ENCODE measurements at places on chromosomes 16 and 17. TPM values are rescaled to one million over a fixed set of nuclear protein-coding genes. Genes with fewer than 3 reads are reported as not detected.

- DNase-seq: no peak
Observed at GRCh38 chr17:79921411-79922115, 82.3 kb upstream of the CBX4 start.

GRCh38 chr16:4868026-4868425 is 20.7 kb downstream of the UBN1 start:
- no peak for DNase-seq

DNA sequence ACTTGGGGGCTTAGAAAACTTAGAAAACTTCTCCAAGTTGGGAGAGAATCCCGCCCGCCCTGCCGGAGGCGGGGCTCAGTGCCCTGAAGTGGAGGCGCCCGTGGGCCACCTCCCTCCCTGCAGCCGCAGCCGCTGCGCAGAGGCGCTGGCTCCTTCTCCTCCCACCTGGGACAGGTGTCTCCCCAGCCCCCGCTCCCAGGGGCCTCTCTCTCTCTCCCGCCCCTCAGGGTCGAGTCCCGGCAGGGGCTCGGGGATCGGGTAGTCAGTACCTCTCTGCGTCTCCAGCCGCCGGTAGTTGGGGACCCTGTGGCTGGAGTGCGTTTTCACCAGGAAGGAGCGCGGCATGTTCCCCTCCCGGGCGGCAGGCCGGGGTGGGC is 257 bp downstream of the SNAI3 start:
- DNase-seq: no peak

Gene MXRA7
- 4.9 TPM for total RNA-seq

Gene PPY
- not detected for total RNA-seq

DNA sequence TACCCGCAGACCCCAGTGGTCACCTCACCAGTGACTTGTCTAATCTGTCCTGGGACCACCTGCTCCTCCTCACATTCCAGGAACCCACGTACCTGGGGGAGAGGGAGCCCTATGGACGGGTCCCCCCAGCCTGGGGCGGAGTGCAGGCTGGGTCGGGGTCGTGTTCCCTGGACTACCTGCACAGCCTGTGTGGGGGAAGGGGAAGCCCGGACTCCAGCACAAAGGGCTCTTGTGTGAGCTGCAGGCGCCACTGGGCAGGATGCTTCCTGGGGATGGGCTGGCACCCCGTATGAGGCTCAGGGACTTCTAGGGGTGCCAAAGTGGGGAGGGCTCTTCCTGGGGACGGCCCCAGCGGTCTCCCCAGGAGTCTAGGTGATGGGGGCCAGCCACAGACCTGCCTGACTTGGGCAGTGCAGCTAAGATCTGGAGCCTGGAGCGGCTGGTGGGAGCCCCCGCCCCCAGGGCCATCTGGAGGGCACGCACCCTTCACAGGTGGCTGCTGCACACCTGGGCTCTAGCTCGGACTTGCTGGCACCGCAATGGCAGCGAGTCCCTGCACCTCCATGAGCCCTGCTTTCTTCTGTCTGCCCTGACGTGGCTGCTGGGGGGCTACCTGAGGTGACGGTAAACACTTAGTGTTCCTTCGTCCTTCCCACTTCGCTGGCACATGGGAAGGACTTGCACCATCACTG is 7.5 kb downstream of the VASN start:
- no peak for DNase-seq

Gene CRISPLD2
- 0.53 TPM for total RNA-seq

GRCh38 chr16:70657956-70658355 is 11.6 kb downstream of the IL34 start:
- no peak for DNase-seq

DNA sequence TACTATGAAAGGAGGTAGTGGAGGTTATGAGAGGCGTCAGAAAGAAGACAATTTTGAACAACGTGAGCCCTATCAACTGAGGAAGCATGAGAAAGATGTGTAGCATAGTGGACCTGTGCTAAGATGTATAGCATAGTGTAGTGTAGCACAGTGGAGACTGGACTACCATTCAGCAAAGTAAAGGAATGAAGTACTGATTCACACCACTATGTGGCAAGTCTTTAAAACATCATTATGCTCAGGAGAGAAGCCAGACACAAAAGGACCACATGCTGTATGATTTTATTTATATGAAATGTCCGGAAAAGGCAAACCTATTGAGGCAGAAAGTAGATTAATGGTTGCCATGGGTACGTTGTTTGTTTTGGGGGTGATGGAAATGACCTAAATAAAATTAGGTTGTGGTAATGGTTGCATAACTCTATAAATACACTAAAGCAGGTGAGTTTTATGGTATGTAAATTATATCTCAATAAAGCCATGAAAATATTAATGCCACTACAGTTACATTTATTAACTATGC is 20.4 kb upstream of the XYLT1 start:
- DNase-seq: no peak

Gene GAS7
- 0.46 TPM for total RNA-seq

DNA sequence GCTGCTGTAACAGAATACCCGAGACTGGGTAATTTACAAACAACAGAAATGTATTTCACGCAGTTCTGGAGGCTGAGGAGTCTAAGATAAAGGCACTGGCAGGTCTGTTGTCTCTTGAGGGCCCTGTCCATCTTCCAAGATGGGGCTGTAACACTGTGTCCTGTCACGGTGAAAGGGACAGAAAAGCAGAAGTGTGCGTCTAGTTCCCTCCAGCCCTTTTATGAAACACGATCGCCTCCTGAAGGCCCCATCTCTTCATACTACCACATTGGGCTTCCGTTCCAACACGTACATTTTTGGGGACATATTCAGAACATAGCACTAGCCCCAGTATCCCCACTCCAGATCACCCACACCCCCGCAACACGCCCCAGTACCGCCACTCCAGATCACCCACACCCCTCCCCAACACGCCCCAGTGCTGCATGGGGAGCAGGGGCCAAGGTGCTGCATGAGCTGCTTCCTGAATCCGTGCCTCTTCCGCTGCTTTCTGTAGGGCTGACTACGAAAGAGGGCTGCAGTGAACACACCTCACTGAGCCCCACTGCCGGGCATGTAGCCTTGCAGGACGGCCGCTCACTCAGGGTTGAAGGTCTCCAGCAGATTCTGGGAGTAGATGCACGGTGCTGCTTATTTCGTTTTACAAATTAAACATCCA is 91.9 kb downstream of the RPTOR start:
- DNase-seq: no peak

DNA sequence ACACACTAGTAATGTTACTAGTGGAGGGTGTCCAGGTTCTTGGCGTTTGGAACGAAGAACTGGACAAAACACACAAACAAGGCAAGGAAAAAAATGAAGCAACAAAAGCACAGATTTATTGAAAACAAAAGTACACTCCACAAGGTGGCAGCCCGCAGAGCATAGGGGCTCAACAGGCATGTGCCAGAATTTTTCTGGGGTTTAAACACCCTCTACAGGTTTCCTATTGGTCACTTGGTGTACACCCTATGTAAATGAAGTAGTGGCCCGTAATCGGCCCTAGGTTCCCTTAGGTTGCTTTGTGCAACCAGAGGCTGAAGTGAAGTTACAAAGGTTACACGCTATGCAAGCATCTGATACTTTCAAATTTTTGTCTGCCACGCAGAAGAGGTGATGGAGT is 8.1 kb downstream of the OR2C1 start:
- DNase-seq: peak; percentile 65

Gene PSKH1
- 23.8 TPM for total RNA-seq

GRCh38 chr16:48405907-48406306 is 20.7 kb upstream of the SIAH1 start:
- DNase-seq: no peak

DNA sequence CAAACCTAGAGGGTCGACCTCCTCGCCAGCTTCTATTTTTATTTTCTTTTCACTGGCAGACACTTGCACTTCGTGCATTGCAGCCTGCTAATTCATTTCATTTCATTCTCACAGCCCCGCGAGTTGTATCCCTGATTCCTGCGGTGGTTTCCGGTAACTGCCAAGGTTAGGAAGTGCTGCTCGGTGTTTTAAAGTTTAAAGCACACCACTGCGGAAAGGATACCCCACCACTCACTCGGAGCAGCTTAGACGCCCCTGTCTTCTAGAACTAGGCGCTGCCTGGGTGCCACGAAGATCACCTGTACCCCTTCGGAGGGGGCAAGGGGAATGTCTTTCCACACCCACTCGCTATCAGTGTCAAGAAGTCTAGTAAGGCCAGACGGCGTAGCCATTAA is 509 bp downstream of the CNEP1R1 start:
- peak; percentile 36 for DNase-seq

DNA sequence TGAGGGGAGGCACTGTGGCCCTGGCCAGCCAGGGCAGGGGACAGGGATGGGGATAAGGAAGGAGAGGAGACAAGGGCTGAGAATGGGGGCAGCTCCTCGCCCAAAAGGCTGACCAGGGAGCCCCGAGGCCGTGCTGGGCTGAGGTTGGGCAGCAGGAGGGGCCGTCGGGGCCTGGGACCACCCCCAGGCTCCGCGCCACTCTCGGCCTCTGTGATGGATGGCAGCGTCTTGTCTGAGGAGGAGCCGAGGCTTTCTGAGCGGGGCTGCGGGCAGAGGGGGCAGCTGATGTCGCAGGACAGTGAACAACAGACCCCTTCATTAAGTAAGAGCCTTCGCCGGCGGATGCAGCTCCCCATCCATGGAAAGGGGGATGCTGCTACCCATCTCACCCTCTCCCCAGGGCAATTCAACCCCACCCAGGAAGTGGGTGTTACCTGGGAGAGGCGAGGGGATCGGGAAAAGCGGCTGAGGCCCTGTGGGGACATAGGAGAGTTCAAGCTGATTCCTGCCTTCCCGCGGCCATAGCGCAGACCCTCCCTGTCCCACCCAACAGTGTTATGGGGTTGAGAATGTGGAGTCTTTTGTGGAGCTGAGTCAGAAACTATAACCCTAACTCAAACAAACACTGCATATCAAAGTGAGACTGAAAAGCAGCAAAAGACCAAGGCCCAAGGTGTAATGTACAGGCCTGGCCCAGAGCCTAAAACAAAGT is 9.1 kb upstream of the RAB5C start:
- no peak for DNase-seq

GRCh38 chr17:14719942-14720341 is 419.1 kb downstream of the HS3ST3B1 start:
- no peak for DNase-seq

GRCh38 chr16:51557670-51558069 is 406.6 kb upstream of the SALL1 start:
- no peak for DNase-seq

GRCh38 chr17:17386094-17386800 is 83.1 kb downstream of the NT5M start:
- no peak for DNase-seq

Gene C16orf82
- total RNA-seq: not detected

- peak; percentile 85 for DNase-seq
Observed at GRCh38 chr17:63946440-63947363, 14.6 kb upstream of the CD79B start.

DNA sequence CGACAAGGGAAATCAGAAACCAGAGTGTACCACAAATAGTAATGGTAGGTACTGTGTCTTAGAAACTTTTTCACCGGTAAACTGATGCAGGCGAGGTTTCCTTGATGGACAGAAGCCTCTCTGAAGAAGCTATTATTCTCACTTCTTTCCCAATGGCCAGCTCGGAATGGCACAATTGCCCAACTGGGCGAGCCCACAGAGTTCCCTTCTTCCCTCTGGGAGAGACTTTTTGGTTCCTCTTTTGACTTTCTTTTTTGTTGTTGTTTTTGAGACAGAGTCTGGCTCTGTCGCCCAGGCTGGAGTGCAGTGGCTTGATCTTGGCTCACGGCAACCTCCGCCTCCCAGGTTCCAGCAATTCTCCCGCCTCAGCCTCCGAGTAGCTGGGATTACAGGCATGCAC is 16.9 kb downstream of the SLC43A2 start:
- no peak for DNase-seq

DNA sequence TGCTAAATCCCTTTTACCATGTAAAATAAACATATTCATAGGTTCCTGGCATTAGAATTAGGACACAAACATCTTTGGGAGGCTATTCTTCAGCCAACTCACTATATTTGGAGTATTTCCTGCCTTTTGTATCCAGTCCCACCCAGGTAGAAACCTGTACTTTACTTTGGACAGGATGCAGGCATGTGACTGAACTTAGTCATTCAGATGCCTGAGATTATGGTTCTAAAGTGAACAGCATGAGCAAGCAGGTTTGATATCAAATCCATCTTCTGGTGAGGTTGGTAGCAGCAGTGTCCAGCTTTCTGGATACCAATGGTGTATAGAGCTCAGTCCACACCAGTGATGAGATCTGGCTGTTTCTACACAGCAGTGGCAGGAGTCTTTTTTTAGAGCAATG is 20.2 kb downstream of the CA10 start:
- DNase-seq: no peak

Gene COQ9
- 43.9 TPM for total RNA-seq

DNA sequence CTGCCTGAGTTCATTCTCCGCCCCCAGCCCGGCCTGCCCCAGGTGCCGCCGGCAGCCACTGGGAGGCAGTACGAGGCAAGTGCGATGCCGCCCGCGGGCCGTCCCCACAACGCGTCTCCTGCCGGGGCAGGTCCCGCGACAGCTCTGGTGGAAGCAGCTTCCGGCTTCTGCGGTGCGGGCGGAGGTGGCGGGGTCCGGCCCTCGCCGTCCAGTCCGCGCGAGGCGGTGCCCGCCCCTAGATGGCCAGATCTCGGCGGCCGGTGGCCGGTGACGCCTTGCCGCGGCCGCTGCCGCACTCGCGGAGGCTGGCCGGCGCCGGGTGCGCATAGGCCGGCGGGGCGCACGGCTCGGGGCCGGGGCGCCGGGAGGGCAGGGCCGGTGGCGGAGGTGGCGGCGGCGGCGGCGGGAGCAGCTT is 1.8 kb downstream of the GJD3 start:
- DNase-seq: peak; percentile 82

GRCh38 chr17:68585643-68586042 is 15.5 kb downstream of the FAM20A start:
- DNase-seq: no peak

DNA sequence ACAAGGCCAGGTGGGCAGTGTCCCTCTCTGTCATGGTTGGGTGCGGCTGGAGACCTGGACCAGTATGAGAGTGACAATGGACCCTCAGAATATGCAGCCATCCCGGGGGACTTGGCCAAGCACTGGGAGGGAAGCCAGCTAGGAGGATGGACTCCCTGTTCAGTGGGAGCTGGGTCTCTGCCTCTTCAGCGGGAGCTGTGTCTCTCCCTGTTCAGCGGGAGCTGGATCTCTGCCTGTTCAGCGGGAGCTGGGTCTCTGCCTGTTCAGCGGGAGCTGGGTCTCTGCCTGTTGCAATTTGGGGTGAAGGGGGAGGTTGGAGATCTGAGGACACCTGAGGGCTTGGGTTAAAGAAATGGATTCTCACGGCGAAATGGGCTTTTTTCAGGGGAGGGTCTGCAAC is 3.8 kb upstream of the PRSS33 start:
- DNase-seq: no peak

Gene KRT9
- total RNA-seq: not detected

Gene GFAP
- total RNA-seq: not detected

DNA sequence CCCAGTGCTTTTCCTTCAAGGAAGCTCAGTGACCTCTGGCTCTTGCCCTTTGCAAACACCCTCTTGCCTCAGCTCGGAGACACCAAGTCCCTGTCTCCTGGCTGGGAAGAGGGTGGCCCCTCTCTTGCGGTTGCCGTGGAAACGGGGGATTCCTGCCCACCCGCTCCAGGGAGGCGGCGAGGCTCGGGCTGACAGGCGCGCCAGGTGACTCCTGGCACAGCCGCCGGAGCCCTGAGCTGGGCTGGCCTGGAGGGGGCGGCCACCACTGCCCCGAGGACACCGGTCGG is 71.4 kb downstream of the ABR start:
- no peak for DNase-seq

GRCh38 chr17:39231591-39232551 is 6.1 kb upstream of the STAC2 start:
- peak; percentile 85 for DNase-seq
